GM10248 (cell line): ENCODE measurements at places on chromosomes 2 and 18.

DNA sequence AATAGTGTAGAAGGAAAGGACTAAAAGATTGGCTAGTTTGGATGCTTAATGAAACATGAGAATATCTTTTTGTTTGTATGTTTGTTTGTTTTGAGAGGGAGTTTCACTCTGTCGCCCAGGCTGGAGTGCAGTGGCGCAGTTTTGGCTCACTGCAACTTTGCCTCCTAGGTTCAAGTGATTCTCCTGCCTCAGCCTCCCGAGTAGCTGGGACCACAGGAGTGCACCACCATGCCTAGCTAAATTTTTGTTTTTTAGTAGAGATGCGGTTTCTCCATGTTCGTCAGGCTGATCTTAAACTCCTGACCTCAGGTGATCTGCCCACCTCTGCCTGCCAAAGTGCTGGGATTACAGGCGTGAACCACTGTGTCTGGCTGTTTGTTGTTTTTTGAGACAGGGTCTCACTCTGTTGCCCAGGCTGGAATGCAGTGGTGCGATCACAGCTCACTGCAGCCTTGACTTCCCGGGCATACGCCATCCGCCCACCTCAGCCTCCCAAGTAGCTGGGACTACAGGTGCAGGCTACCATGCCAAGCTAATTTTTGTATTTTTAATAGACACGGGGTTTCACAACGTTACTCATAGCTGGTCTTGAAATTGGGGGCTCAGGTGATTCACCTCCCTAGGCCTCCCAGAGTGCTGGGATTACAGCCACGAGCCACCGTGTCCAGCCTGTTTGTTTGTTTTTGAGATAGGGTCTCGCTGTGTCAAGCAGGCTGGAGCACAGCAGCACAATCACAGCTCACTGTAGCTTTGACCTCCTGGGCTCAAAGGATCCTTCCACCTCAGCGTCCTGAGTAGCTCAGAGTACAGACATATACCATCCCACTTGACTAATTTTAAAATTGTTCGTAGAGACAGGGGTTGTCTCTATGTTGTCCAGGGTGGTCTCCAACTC, 209.2 kb downstream of the MYCN start:
- DNase-seq: no peak

- no peak for DNase-seq
These were observed 13.5 kb upstream of the TFCP2L1 start for GRCh38 chr2:121298476-121298875.

GRCh38 chr2:237863102-237863511, 3.7 kb downstream of the RAMP1 start:
- no peak for DNase-seq

GRCh38 chr2:174335988-174336500, 1.3 kb downstream of the SP9 start:
- no peak for DNase-seq

GRCh38 chr18:48300463-48300961, 108.7 kb downstream of the ZBTB7C start:
- DNase-seq: no peak

DNA sequence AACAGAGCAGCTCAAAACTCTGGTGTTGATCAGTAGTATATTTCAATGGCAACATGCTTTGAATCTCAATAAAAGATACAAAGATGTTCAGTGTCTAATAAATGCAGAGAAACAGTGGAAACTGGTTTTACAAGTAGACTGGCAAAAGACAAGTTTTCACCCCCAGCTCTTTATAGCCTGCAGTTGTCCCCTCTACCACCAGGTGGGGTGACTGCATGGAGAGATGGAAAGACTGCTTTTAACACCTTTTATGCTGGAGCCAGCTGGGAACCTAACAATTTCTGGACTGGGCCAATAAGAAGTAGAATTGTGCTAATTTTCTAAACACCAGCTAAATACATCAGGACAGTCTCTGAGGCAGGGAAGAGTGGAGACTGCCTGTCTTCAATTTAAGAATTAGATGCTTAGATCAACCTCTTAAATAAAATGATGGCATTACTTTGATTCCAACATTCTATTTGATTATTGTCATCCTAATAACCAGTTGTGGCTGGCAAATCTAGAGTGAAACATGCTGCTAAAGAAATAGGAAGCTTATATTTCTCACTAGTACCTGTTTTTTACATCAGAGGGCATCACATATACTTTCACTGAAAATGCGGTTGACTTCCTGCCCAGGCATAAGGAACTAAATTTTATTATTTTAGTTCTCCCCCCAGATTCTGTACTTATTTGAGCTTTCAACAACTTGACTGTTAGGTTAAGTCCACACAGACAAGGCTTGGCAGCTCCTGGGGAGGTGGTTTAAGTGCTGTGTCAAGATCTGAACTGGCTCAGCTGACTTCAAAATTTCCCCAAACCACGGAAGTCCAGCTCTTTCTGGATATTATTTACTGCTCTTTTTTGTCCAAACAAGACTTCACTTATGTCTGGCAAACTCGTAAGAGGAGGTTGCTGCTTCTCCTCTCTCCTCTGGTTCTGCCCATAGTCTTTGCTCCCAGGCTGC, 140.5 kb downstream of the TPGS2 start:
- peak; percentile 64 for DNase-seq

DNA sequence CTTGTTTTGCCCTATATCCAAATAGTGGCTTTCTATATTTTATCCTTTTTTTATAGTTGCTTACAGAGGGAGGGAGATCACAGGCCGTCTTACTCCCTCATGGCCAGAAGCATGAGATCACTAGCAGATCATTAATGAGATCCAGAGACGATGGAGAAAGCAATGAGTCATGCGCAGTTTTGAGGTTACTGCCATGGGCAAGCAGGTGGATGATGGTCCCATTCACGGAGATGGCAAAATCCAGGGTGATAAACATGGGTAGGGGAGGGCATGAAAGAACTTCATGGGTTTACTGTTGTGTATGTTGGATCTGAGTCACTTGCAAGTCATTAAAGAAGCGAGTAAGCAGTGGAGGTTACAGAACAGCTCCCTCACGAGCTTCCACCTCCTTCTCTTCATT, 60.4 kb downstream of the C18orf63 start:
- DNase-seq: no peak

DNA sequence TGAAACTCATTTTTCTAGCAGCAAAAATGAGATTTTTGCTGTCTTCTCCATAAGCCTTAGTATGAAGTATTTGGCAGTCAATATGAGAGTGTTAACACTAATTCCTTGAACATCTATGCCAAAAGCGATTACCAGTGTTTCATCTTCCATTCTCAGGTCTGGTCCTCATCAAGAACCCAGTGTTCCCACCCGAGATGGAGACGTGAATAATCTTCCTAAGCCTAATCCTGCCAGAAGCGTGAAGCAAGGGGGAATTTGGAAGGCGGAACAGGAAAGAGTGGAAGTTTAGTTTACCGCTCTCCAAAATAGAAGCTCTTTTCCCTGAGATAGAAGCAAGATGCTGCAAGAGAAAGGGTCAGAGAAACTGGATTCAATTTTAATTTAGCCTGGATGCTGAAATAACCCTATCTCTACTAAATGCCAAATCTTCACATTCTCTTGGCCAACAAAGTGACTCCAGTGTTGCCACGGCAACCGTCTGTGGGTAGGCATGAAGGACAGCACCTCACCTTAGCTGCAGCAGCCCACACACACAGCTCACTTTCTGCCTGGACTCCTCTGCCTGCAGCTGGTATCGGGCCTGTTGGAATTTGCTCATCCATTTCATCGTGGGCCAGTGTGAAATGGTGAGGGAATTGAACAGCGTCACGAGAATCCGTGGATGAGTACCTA, 711.1 kb downstream of the CBLN2 start:
- no peak for DNase-seq

DNA sequence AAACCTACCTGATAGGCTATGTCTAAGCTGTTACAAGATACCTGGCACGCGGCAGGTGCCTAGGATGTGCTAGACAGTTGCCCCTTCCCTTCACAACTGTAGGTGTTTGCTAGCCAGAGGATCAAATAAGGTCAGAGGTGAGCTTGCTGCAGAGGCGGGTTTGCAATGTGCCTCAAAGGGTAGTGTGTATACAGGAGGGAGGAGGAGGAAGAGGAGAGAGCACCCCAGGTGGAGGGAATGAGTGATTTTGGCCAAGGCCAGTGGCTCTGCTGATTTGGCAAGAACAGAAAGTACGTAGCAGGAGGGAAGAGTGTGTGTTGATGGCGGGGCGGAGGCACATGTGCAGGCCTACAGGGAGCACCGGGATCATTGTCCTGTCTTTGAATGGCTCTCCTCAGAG, 236.5 kb downstream of the HAUS1 start:
- DNase-seq: no peak

DNA sequence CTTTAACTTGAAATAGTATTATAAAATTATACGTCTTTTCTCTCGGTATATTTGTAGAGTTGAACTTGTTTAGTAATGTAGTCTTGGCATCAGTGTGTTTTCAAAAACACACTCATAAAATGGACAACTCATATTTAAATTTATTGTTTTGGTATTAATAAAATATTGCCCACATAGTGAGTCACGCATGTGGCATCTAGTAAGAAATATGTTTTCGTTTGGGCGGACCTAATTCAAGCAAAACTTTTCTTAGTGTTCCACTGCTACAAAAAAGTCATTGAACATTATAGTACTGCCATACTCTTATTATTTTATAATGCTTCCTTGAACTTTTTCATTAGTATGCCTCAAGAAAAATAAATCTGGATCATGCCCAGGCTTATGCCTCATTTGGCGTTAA, 31.1 kb upstream of the FAM237A start:
- DNase-seq: no peak

DNA sequence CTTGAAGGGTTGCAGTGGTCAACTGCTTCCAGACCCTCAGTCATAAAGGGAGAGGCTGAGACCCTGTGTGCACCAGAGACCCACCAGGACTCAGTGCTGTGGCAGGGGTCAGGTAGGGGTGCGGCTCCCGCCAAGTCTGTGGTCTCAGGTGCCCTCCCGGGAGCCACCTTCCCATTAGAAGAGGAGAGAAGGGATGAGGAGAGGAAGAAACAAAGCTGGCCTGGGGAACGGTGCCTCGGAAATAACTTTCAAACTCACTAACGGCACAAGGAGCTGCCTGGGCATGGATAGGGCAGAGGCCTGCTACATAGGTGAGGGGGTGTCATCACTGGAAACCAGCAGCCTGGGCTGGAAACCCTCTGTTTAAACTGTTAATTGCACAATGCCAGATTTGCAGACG, 84.9 kb downstream of the TPO start:
- no peak for DNase-seq

GRCh38 chr2:65357095-65357958, 75.1 kb downstream of the SPRED2 start:
- DNase-seq: peak; percentile 40

DNA sequence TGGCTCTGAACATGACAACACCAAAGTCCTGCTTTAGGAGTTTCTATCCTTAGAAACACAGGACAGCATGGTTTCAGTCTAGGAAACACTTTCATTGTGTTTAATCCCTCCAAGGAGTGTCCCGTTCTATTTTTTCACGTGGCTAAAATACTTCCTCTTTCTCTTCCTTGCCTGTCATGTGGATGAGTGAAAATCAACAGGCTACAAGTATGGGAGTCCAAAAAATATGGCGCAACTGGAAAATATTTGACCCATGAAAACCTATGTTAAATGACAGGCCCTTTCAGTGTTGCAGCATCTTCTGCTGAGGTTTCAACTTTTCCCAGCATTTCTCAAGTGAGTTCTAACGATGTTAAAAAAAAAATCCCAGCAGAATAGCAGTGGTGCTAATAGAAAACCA, 146.3 kb downstream of the LAMA3 start:
- no peak for DNase-seq

GRCh38 chr2:222299906-222300725, 1.3 kb upstream of the PAX3 start:
- no peak for DNase-seq

DNA sequence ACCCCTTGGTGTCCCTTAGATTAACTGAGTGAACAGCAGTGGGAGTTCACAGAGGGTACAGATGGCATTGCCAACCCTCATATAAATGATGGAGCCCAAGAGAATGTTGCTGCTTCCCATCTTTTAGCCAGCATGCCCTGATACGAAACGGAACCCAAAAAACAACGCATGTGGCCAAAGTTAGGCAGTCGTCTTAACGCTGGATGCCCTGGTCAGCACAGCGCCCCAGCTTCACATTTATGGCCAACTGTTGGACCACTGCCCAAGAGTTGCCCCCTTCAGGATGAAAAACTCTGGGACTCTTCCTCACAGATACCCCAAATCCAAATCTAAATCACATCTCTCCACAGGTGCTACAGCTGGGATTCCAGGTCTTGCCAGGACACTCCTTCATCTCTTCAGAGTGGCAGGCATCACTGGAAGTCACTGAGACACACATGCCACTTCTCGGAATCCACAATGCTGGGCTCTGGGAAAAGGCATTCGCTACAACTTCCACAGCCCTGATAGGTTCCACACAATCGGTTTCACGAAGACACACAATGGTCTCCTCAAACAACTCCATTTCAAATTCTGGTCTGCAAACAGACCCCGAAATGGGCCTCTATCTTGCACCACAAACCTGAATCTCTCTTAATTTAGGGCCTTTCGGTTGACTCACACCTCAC, 44.6 kb downstream of the LONRF2 start:
- DNase-seq: no peak

GRCh38 chr2:49067971-49068370, 86.3 kb downstream of the FSHR start:
- no peak for DNase-seq

DNA sequence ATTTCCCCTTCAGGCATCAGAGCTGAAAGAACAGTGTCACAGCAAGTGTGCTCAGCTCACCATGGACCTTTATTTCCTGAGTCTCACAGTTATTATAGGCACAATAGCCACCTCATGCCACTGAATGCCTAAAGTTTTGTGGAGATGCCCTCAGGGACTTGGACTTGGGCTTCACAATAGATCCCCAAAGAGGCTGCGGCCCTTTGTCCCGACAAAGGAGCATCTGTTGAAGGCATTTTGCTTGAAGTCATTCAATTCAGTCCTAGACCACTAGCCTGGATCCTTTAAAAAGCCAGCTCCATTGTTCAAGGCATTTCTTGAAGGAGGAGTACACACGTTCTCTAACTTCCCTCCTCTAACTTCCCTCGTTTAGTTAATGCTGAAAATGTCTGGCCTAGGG, 125.4 kb downstream of the DCC start:
- DNase-seq: no peak

GRCh38 chr18:8908792-8909510, 193.5 kb upstream of the NDUFV2 start:
- no peak for DNase-seq

DNA sequence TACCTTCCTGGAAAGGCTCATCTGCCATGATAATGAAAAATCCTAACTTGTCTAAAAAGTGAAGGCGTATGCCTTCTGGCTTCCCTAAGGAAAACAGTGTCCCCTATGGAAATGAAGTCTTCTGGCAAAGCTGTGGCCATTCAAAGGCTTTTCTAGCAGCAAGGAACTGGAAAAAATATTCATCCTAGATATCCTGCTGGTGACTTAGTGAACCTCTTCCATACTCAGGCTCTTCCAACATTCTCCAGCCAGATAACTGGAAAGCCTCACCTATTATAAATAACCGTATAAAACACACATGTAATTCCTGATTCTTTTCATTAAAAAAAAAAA, 84.7 kb downstream of the RBMS1 start:
- no peak for DNase-seq

DNA sequence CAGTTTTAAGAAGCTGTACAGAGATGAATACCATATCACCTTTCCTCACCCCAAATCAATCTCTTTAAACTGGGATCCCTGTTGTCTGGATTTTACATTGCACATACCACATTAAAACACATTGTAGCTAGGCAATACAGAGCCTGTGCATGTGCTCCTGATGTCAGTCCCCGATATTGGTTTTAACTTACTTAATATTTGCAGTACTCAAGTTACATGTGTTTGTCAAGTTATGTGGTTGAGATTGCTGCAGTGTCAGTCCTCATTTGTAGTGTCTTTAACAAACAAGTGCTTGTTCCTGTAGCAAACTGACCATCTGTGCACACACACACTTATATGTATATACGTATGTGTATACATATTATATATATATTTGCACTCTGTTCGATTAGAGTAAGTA, 10.4 kb upstream of the UBE2E3 start:
- no peak for DNase-seq
